CD4-positive, alpha-beta T cell (primary cell): ENCODE measurements at places on chromosomes 11 and 22.
A peak's percentile ranks its signal among the peaks of the same experiment; 100 is the strongest.

DNA sequence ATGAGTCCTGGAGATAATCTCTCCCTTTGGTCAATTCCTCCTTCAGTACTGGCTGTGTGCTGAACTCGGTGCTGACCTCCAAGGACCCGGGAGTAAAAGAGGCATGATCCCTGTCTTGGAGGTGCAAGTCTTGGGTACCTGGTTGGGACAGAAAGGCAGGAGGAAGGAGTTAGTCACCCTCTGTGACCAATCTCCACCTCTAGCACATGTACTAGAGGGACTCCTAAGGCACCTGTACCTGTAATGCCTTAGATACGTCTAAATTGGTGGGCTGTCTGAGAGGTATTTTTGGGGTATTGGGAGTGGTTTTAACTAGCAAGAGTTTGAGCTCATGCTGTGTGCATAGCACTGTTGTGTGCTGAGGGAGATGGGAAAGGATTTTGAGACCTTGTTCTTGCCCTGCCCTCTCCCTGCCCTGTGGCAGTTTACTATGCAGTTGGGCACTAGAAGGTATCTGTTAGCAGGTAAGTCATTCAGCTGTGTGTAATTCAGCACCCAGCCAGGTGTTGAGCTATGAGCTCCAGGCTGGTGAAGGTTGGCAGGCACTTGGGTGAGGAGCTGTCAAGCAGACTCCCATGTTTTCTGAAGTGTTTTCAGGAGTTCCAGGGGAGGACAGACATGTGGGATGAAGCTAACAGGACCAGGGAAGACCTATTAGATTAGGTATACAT is 2.5 kb downstream of the PANX1 start:
- DNase-seq, result no peak

- DNase-seq, result no peak
These were observed 1.8 kb downstream of the GALR3 start for GRCh38 chr22:37824674-37825641.

- peak; percentile 41 for DNase-seq
These were observed 6.5 kb upstream of the MFNG start for GRCh38 chr22:37492428-37493344.

GRCh38 chr11:111540114-111540936 is at the start of gene LAYN:
TSS of gene LAYN (plus strand) at chr11:111540720. CDS start at chr11:111540844, 124 bp downstream.
- DNase-seq, result peak; percentile 43

- no peak for DNase-seq
These were observed 374.6 kb downstream of the INSC start for GRCh38 chr11:15489281-15489680.
